ENCODE measurements at places on chromosomes 7 and 10.

GRCh38 chr10:72173619-72174296 lies 42.1 kb upstream of the ANAPC16 start:
- DNase-seq: no peak

GRCh38 chr7:157782041-157782440 lies 445.2 kb downstream of the DNAJB6 start:
- no peak for DNase-seq

DNA sequence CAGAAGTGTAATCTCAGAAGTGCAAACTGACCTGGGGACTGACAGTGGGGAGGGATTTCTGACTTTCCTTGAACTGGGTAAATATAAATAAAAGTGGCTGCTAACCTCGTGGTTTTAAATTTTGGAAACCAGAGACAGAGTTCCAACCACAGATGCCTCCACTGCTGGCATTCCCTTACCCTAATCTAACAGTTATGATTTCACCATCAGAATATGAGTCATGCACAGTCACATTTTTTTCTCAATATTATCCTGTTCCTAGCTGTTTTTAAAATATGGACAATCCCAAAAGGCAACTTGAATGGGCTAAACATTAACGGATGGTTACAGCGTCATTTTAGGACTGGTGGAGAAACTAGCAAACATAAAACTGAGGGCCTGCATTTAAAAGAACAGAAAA lies 264.3 kb upstream of the INHBA start:
- no peak for DNase-seq

DNA sequence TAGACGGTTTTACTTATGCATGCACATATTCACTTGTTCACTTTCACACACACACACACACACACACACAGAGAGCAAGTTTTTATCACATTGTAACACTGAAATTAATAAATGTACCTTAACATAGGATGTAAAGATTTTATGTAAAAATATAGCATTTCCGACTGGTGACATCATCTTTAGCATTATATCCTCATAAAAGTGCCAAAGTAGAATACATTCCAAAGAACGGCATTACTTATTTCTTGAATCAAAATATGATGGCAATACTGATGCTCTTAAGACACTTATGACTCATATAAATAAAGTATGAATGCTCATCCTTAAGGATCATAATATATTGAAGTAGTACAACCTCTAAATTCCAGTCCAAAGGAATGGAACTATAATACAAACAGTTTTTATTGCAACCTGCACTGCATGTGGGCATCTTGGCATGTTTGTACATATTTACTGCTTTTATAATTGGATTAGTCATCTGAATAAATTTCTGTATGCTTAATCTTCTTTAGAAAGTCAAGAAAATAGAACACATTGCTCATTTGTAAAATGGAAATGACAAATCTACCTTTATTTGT lies 290.0 kb upstream of the SEMA3A start:
- DNase-seq: no peak

DNA sequence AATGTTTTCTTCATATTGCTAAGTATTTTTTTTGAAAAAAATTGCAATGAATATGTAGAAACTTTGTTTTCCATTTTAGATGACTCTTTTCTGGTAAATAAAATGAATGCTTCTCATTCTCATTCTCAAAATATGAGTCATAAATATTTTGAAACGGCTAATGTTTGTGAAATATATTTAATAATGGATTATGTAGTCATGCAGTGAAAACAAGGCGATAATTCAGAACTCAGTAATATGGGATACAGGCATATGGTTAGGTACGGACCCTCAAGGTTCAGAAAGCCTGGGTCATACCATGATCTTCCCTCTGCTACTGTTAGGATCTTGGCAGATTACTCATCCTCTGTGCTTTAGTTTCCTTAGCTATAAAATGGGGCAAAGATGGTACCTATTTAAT lies 46.2 kb upstream of the SLC39A12 start:
- DNase-seq: no peak

DNA sequence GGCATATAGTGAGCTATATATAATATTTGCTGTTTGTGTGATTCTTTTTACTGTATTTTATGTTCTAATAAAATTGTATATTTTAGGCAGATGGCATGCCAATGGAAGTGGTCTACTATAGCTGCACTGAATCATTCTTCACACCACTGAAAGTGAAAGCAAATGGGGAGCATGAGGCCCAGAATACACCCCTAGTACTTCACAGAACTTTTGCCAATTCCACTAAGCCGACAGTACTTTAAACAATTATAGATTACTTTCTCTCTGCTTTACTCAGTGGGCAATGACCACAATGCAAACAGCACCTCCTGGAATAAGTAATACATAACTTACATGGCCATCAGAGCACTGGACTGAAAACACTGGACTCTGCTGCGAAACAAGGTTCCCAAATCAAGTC lies 70.2 kb downstream of the ANKRD26 start:
- DNase-seq: no peak

GRCh38 chr7:20238754-20239324 lies 21.7 kb upstream of the MACC1 start:
- no peak for DNase-seq

- DNase-seq: no peak
Observed at GRCh38 chr10:113948048-113948447, 93.6 kb downstream of the NHLRC2 start.

DNA sequence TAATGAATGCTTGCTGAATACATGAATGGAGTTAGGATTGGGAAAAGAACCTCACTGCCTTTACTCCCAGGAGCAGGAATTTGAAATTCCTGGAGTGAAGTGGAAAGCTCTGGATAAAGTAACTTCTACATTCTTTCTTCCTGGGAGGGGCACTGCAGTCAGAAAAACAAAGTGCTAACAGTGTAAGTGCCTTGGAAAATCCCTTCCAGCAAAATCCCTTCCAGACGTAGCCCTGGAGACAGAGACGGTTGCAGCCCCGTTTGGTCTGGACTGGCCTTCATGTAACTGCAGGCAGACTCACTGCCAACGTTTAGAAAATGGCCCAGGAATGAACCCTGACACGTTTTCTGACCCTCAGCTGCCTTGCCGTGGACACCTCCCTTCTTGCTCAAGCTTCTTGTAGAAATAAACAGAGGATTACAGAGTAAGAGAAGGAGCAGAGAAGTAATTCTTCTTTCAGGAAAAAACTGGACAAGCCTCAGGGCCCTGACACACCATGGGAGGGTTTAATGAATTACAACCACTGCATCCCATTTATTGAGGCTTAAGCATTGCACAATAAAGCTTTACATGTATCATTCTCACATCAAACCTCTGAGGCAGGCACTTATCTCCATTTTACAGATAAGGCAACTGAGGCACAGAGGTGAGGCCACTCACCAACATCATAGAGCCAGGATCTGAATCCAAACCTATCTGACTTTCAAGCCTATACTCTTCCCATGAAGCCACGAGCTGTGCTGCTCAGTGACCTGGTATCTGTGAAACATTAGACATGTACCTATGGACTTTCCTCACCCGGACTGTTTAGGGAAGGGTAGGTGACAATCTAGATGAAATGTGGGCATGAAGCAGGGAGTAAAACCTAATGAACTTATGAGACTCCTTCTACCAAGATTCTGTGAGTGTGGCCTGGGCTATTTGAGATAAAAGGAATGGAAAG lies 7.8 kb downstream of the ITPRIP start:
- DNase-seq: no peak

DNA sequence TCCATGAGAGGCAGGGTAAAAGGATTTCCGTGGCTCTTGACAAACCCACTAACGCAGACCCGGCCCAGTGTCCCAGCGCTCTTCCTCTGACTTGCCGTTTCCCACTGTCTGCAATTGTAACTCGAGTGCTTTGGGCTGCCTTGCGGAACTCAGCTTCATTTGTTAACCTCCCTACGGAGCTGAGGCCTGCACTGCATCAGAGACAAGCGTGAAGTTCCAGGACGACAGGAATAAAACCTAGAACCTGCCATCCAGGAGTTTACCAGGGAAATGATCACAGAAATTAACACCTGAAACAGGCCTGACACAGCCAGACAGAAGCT lies 76.2 kb downstream of the SFMBT2 start:
- DNase-seq: no peak

GRCh38 chr10:124220971-124221355 lies 127.6 kb upstream of the CHST15 start:
- no peak for DNase-seq

GRCh38 chr7:76023002-76023401 lies 24.8 kb downstream of the STYXL1 start:
- no peak for DNase-seq

DNA sequence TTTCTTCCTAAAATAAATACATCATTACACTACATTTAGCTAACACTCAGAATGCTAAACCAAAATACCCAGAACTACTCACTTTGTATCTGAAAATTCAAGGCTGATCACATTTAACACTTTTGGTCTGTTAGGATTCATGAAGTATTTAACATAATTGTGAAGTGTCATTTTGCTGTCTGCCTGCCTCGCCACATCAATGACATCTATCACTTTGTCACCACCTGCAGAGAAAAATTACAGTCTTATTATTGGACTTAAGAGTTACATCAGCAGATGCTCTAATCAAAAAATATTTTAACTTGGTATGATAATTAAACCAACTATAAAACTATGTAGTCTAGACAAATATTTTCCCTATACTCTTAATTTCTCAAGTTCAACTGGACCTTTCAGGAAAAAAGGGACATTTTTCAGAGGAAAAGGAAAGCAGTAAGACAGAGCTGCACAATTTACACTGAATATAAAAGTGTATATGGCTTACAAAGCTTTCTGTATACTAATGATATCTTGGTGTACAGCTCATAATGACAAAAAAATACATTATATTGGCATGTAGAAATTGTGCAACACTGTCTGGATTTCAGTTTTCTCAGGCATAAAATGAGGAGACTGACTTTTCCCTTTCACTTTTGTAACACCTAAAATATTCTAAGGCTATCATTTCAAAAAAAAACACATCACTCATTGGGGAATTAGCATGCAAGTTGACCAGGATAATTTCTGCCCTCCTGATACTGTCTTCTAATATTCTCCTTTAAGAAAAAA lies 49.2 kb downstream of the KDM7A start:
- DNase-seq: no peak

- DNase-seq: no peak
Observed at GRCh38 chr7:11681461-11681860, 150.5 kb downstream of the THSD7A start.

GRCh38 chr7:135210888-135211178 lies 493 bp downstream of the WDR91 start:
- DNase-seq: no peak

GRCh38 chr7:130009848-130010688 lies 41.1 kb downstream of the ZC3HC1 start:
- DNase-seq: no peak

DNA sequence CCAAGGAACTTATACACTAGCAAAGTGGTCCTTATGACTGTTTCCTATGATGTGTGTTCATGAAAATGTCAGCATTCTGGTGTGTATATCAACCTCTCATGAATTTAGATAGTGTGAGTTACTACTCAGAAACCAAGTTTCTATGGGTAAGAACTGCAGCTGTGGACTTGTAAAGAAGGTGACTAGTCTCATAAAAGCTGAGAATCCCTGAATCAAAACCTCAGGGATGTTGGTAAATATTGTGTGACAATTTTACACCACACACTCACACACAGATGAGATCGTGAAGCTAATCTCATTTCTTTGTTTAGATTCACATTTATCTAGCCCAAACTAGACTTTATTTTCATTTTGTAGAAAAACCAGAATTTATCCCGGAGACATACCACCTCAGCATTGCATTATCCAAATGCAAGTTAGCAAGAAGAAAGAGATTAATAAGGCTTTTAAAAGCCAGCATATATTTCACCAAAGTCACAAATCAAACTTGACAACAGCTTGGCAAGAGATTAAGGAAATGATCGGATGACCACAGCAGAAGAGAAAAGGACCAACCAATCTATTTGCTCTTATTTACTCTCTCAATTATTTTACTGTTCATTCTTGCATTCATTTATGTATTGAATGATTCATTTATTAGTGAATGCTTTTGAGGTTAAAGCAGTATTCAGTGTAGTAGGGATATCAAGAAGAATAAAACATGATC lies 92.9 kb downstream of the PLXDC2 start:
- DNase-seq: no peak

GRCh38 chr7:157297185-157297584 lies 39.6 kb upstream of the DNAJB6 start:
- DNase-seq: no peak

GRCh38 chr10:65348637-65349036 lies 1577.2 kb upstream of the LRRTM3 start:
- DNase-seq: no peak

DNA sequence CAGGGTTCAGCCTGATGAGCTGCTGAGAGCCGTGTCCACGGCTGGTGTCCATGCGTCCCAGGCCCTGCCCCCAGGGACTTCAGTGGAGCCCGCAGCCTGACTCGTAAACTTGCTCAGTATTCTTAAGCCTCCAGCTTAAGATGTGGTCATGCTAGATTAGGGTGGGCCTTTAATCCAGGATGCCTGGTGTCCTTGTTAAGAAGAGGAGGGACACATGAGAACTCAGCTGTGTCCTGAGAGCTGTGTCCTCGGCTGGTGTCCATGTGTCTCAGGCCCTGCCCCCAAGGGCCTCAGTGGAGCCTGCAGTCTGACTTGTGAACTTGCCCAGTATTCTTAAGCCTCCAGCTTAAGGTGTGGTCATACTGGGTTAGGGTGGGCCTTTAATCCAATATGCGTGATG lies 23.0 kb downstream of the DOCK1 start:
- no peak for DNase-seq

DNA sequence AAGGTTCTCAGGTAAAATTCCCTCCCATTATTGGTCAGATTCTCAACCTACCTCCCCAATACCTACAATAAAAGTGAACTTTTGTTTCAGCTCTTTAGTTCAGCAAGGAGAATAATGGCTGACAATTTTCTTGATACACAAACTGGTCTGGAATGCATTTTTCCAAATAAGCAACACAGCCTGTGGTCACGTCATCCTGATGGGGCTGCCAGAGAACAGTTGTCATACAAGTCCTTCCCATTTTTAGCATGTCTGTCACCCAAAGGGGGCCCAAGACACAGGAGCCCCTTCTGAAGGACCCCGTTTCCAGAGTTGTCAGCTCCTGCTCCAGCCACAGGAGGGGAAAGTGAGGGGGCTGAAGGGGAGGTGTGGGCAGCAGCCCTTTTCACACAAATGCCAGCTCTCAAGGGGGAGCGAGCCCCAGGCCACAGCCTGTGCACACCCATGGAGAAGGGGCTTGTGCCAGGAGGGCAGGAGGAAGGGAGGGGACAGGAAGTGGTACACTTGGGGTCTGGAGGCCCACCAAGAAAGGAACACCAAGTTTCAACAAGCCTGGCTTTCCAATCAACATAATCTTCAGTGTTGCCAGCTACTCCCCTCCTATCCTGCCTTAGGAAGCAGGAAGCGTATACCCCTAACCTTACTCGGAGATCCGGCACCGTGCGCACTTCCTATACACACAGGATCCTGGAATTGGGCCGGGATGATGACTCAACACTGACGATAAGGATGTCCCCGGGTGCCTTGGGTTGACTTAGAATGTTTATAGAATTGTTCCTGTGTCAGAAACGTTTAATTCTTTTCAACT lies 43.4 kb upstream of the PDLIM1 start:
- no peak for DNase-seq
